ENCODE measurements at places on chromosomes 1 and 21. TPM values are rescaled to one million over a fixed set of nuclear protein-coding genes. Genes with fewer than 3 reads are reported as not detected.

Gene ACTL8
- 0.09 TPM for polyA plus RNA-seq

Gene DIO1
- not detected for polyA plus RNA-seq

Gene SPRR5
- polyA plus RNA-seq: not detected

DNA sequence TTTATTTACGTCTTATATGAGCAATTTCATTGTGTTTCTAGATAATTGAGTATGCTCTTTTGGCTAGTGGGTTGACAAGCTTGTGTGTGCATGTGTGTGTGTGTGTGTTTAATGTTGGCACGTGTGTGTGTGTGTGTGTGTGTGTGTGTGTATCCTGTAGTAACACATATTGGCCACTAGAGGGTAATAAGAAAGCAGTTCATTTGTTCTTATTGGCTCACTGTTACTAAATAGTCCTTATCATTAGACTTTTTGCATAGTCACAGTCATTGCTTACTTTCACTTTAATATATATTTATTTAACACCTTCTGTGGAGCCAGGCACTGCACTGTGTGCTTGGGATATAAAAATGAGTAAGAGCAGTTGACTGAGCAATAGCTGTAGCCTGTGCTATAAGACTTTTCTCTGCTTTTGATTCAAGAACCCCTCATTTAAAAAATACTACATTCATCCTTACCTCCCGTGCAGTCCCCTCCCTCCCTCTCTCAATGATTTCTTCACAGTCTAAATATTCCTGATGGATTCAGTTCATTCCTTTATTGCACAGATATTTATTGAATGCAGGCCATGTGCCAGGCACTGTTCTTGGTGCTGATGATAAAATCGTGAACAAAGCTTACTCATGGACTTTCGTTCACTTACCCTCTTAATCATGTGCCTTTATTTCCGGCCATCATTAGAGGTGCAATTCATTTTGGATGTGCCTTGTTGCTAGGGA is 96.7 kb downstream of the DYRK1A start:
- peak; percentile 80 for DNase-seq
- H3K27me3 ChIP-seq: no peaks in the 10 kb centered on the region
- H3K27ac ChIP-seq: no peak overlapping the region
- 0 out of 2 replicates have a peak, but pooled peaks cover 4% of the 10 kb centered on the region for H3K36me3 ChIP-seq

GRCh38 chr1:6002714-6003501 is 10.7 kb upstream of the NPHP4 start:
- H3K27me3 ChIP-seq: no peaks in the 10 kb centered on the region
- no peak overlapping the region for H3K27ac ChIP-seq
- H3K4me3 ChIP-seq: no peak overlapping the region
- no peak for DNase-seq
- H3K36me3 ChIP-seq: no peaks in the 10 kb centered on the region

DNA sequence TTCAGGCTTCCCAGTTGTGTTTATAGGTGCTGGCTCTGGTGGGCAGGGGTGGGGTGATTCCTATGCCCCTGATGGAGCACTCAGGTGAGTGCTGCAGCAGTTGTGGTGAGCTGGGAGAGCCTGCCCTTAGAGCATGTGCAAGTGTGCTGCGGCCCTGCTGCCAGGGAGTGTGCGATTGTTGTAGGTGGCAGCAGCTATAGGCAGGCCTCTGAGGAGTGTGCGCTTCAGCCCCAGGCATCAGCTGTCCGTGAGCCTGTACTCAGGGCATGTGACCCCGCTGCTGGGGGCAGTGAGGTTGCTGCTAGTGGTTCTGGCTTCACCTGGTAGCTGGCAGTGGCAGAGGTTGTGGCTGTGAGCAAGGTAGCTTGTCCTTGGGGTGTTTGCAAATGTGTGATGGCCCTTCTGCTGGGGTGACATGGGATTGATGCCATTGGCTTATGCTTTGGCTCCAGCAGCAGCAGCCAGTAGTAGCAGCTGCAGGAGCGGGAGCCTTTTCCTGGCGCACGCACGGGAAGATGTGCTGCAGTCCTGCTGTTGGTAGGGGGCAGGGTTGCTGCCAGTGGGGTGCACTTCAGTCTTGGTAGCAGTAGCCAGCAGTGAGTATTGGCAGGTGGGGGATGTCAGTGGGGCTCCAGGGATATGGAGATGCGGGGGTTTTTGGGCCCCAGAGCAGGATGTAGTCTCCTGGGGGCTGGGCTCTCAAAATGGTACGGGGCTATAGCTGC is 37.7 kb downstream of the SYCP1 start:
- no peaks in the 10 kb centered on the region for H3K36me3 ChIP-seq
- no peak for DNase-seq

DNA sequence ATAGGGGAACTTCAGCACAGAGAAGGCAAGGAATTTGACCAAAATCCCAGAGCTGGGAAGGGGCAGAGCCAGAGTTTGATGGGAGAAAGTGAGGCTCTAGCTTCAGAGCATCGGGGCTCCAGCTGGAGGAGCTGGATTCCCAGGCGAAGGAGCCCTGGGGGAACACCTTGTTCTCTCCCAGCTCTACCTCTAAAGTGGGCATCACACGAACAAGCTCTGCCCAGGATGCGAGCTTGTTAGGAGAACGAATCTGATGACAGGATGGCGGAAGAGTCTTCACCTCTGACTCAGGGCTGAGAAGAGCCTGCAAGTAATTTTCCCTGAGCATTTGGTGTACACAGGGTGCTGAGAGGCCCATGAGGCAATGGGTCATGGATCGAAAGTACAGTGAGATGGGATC is 22.0 kb downstream of the TNNT2 start:
- DNase-seq: no peak
- H3K36me3 ChIP-seq: no peaks in the 10 kb centered on the region
- peaks cover 75% of the 10 kb centered on the region for H3K27me3 ChIP-seq

- H3K4me1 ChIP-seq: peaks cover 3% of the 10 kb centered on the region
- H3K27ac ChIP-seq: no peak overlapping the region
- H3K4me3 ChIP-seq: no peak overlapping the region
- no peaks in the 10 kb centered on the region for H3K36me3 ChIP-seq
- DNase-seq: no peak
Measured at GRCh38 chr1:59057796-59058195, 239.1 kb upstream of the FGGY start.

- H3K4me1 ChIP-seq: peaks cover 31% of the 10 kb centered on the region
- H3K27me3 ChIP-seq: no peaks in the 10 kb centered on the region
- no peak overlapping the region for H3K4me3 ChIP-seq
- no peaks in the 10 kb centered on the region for H3K36me3 ChIP-seq
- peak; percentile 74 for DNase-seq
Measured at GRCh38 chr1:212635141-212635631, 26.6 kb downstream of the ATF3 start.
